NCI-H2081 treated with DMSO at 0.1 percent for 48 hours (cell line): ENCODE measurements at places on chromosomes 12 and 14.

GRCh38 chr14:65080960-65081747 is 21.2 kb downstream of the MAX start:
- no peak for DNase-seq

DNA sequence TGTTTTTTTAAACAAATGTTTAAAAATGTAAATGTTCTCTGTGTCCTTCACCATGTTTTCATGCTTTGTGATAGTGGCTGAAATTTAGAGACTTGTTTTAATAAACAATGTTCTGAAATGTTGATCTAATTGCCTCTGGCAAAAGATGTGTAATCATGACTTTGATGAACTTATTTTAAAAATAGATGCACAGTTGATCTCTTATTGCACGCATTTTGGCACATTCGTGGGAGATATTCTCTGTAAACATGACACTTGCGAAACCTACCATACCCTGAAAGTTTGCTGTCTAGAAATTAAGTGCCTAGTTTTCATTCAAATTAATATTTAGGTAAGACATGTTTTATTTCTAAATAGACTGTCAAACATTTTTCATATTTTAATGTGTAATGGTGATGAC is 119.7 kb upstream of the DNM1L start:
- DNase-seq: no peak

- no peak for DNase-seq
These were observed 100.8 kb downstream of the PPHLN1 start for GRCh38 chr12:42426746-42427145.

GRCh38 chr12:13000616-13000924 is 505 bp upstream of the HEBP1 start:
- DNase-seq: no peak

DNA sequence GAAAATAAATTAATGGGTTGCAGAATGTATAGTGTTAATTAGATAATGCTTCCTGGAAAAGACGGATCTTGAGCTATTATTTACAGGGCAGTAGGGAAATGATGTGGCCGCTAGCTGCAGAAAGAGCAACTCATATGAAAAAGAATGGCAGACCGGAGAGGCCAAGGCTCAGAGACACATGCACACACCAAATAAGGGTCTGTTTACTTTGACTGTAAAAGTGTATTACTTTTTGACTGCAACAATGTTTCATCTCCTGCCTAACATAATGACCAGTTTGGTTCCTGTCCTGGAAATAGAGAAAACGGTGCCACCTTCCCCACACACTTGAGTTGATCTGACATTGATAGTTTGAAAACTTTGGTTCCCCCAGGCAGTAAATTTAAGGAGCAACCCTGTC is 290.9 kb downstream of the CACNA1C start:
- DNase-seq: no peak

- no peak for DNase-seq
These were observed 12.6 kb downstream of the KCNK10 start for GRCh38 chr14:88310449-88310848.

DNA sequence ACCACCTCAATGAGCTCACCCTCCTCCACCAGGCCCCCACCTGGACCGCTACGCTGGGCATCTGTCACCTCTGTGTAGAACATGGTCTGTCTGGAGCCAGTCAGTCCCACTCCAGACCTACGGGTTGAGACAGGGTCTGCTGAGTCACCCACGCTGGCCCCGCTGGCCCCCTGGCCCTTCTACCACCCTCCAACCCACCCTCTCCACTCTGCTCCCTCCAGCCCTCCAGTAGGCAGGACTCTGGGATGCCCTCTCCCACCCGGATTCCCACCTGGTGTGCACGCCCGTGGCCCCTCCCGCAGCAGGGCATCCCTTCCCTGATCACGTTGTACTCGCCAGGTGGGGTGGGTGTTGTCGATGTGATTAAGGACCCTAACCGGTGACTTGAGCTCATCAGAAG is 4.6 kb upstream of the JAG2 start:
- DNase-seq: no peak

DNA sequence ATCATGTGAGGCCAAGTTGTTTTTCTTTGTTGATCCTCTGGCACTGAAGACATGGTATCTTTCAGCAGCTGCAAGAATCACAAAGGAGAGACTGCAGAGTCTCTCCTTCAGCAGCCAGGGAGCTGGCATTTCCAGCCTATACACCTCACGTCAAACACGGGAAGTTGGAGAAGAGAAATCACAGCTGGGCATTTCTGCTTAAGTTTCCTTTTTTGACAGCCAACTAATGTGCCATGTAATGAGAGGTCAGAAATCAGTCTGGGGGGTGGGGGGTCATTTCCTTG is 28.3 kb downstream of the PHLDA1 start:
- no peak for DNase-seq

- DNase-seq: no peak
These were observed 57.7 kb downstream of the WDR20 start for GRCh38 chr14:102197317-102197853.

GRCh38 chr12:58066296-58066695 is 124.9 kb downstream of the ATP23 start:
- DNase-seq: no peak

DNA sequence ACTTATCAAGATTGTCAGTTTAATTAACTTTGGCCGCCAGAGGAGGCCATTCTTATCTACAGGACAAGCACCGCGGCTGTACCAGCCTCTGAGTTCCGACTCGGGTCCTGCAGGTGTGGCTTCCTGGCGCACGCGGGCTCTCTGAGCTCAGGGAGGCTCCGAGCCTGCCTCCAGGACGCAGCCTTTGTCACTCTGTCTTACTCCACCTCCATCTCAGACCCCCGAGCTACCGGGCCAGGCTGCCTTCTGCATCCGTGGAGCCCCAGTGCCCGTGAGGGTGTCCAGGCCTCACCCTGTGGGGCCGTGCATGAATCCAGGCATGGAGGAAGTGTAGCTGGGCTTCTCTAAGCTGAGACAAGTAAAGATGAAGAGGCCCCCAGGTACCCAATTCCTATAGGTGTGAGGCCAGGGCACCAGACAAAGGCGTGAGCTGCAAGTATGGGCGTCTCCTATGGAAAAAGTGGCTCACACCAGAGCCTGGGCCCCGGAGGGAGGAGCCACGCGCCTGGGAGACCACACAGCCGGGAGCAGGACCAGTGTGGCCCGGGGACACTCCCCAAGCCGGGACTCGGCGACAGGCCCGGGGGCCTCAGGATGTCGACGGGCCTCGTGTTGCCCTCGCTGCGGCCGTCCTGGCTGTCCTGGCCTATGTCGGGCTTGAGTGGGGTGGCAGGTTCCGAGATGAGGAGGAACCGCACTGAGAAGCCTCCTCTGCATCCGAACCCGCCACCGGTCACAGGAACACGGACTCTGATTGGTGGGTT is 42.8 kb downstream of the NOC4L start:
- DNase-seq: no peak

GRCh38 chr12:104691721-104692556 is 235.2 kb downstream of the CHST11 start:
- no peak for DNase-seq
